ENCODE measurements at places on chromosomes 6 and 20. TPM values are rescaled to one million over a fixed set of nuclear protein-coding genes. Genes with fewer than 3 reads are reported as not detected.

Gene CALHM5
- 2.9 TPM for total RNA-seq

GRCh38 chr20:43755851-43756250 lies 29.0 kb upstream of the GTSF1L start:
- H3K27me3 ChIP-seq: no peaks in the 10 kb centered on the region
- peaks cover 4% of the 10 kb centered on the region for H3K4me1 ChIP-seq
- DNase-seq: no peak
- H3K27ac ChIP-seq: no peak overlapping the region
- no peaks in the 10 kb centered on the region for H3K36me3 ChIP-seq

- peak; percentile 34 for DNase-seq
- no peaks in the 10 kb centered on the region for H3K36me3 ChIP-seq
- H3K27me3 ChIP-seq: no peaks in the 10 kb centered on the region
These were observed 771 bp downstream of the ARFRP1 start for GRCh38 chr20:63706852-63707557.

- no peaks in the 10 kb centered on the region for H3K36me3 ChIP-seq
- peaks cover 47% of the 10 kb centered on the region for H3K4me1 ChIP-seq
- H3K27ac ChIP-seq: peak overlapping the region; percentile 72
- DNase-seq: peak; percentile 70
These were observed 17.4 kb upstream of the TBC1D22B start for GRCh38 chr6:37239950-37240713.

Gene ADGB
- total RNA-seq: not detected

GRCh38 chr6:30591008-30591407 lies 19.8 kb downstream of the ABCF1 start:
- H3K36me3 ChIP-seq: peaks cover 95% of the 10 kb centered on the region
- H3K27me3 ChIP-seq: no peaks in the 10 kb centered on the region
- DNase-seq: no peak

DNA sequence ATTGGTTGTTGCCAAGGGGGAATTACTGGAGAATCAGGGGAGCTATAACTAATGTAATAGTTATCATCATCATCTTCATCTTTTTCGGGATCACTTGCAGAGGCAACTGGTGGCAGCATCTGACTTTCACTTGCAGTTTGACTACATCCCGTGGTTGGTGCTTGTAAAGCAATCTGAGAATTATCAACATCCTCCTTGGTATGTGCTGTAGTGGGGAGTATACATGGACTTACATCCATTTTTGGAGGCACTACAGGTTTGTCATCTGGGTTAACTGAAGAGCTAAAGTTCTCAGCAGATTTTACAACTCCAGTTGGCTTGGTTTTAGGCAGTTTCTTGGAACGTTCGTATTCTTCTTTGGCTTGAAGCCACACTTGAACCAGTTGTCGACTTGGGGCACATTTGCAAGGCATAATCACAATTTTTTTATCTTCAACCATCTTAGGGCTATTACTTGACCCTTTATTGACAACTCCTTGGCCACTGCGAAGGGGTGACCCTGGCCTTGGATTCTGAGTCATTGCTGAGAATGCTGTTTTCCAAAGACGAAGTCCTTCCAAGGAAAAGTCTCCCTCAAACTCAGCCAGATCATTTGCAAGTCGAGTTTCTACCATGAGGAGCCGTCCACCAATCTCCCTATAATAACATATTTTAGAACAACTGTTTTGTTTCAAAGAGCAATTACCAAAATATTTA lies 115.5 kb downstream of the REV3L start:
- no peaks in the 10 kb centered on the region for H3K27me3 ChIP-seq
- H3K4me1 ChIP-seq: no peaks in the 10 kb centered on the region
- H3K36me3 ChIP-seq: peaks cover 26% of the 10 kb centered on the region
- no peak overlapping the region for H3K27ac ChIP-seq
- no peak overlapping the region for H3K4me3 ChIP-seq

Gene LGSN
- not detected for total RNA-seq

Measured in left lung (tissue), 14 donors.